Activated CD4-positive, alpha-beta memory T cell treated with anti-CD3 and anti-CD28 coated beads, Interleukin-2, amount 10 ng/mL, durations not matched to agents 7 days and 5 days (primary cell): ENCODE measurements at places on chromosomes 4 and X.

GRCh38 chr4:139686130-139686529, 20.5 kb downstream of the MGST2 start:
- DNase-seq, result no peak
- H3K4me3 ChIP-seq, result no peak overlapping the region
- peaks cover 20% of the 10 kb centered on the region for H3K4me1 ChIP-seq
- H3K27me3 ChIP-seq, result no peaks in the 10 kb centered on the region
- H3K27ac ChIP-seq, result no peak overlapping the region

- no peak overlapping the region for H3K4me3 ChIP-seq
- no peak for DNase-seq
- no peaks in the 10 kb centered on the region for H3K36me3 ChIP-seq
- H3K4me1 ChIP-seq, result no peaks in the 10 kb centered on the region
- H3K27ac ChIP-seq, result no peak overlapping the region
Observed at GRCh38 chr4:73772363-73772762, 32.0 kb downstream of the CXCL8 start.

DNA sequence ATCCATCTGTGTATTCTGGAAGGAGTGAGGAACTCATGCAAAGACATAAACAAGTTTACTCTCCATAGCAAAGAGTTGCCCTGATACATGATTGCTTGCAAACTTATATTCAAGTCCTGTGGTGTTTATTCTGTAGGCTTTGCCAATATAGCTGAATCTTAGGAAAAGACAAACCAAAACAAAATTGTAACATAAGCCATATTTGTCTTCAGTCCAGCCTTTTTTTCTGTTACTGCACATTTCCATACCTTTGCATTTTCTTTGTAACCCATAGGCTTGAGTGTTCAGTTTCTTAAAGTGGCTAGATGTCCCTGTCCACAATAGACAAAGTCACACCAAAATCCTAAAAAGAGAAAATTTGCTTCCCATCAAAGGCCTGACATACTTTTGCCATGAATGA, 120.4 kb downstream of the PPARGC1A start:
- no peak overlapping the region for H3K27ac ChIP-seq
- no peak overlapping the region for H3K4me3 ChIP-seq
- DNase-seq, result no peak
- no peaks in the 10 kb centered on the region for H3K36me3 ChIP-seq
- H3K4me1 ChIP-seq, result no peaks in the 10 kb centered on the region

GRCh38 chr4:53422367-53422766, 44.9 kb downstream of the FIP1L1 start:
- peaks cover 4% of the 10 kb centered on the region for H3K4me1 ChIP-seq
- H3K27ac ChIP-seq, result no peak overlapping the region
- no peaks in the 10 kb centered on the region for H3K27me3 ChIP-seq
- DNase-seq, result no peak
- no peak overlapping the region for H3K4me3 ChIP-seq
- H3K36me3 ChIP-seq, result peaks cover 21% of the 10 kb centered on the region

- no peaks in the 10 kb centered on the region for H3K4me1 ChIP-seq
- DNase-seq, result no peak
- no peak overlapping the region for H3K4me3 ChIP-seq
Observed at GRCh38 chr4:129822701-129823100, 726.7 kb downstream of the C4orf33 start.

DNA sequence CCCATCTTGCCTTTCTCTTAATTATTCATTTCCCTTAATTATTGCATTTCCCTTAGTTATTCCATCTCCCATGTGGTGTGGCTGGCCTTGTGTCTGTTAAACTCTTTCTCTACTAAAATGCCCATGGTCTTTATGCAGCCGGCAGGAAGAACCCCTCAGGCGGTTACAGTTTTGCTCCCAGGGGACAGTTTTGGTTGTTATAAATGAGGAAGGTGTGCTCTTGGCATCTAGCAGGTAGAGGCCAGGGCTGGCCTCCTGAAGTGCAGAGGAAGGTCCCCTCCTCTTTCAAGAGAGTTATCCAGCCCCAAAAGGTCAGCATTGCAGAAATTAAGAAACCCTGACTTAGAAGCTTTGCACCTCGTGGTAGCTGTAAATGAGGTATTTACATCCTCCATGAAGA, 18.0 kb downstream of the TBL1X start:
- DNase-seq, result no peak
- peaks cover 37% of the 10 kb centered on the region for H3K36me3 ChIP-seq
- no peaks in the 10 kb centered on the region for H3K4me1 ChIP-seq
- no peaks in the 10 kb centered on the region for H3K27me3 ChIP-seq

DNA sequence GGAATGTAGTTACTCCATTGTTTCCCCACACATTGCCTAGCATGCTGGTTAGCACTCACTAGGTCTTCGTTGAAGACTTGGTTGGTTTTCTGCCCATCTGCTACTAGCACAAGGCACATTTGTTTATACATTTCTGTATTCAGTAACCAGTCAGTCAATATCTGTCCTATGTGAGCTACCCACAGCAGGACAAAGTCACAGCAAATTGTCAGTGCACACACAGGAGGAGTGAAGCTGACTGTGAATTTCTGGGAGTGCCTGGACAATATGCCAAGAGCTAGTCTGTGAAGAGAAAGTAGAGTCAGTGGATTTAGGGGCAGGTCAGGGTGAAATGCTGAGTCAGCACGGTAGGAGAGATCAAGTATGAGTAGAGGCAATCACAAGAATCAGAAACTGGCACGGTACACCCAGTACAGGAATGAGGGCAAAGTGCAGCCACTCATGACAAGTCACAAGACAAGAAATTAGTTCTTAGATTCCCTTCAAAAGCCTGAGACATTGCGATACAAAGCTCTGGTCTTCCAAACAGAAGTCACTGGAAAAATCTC, 1049.8 kb upstream of the POU3F4 start:
- H3K4me1 ChIP-seq, result no peaks in the 10 kb centered on the region
- H3K36me3 ChIP-seq, result no peaks in the 10 kb centered on the region
- H3K27me3 ChIP-seq, result no peaks in the 10 kb centered on the region
- DNase-seq, result no peak

- peak overlapping the region; percentile 80 for H3K4me3 ChIP-seq
- H3K27me3 ChIP-seq, result peaks cover 22% of the 10 kb centered on the region
- H3K27ac ChIP-seq, result no peak overlapping the region
- DNase-seq, result peak; percentile 27
Observed at GRCh38 chrX:74924449-74925224, 615 bp downstream of the NEXMIF start.

- H3K27me3 ChIP-seq, result no peaks in the 10 kb centered on the region
- H3K4me3 ChIP-seq, result no peak overlapping the region
Observed at GRCh38 chrX:39473812-39474211, 623.9 kb downstream of the BCOR start.

GRCh38 chrX:103839404-103839803, 7.3 kb upstream of the RAB9B start:
- DNase-seq, result no peak
- peaks cover 7% of the 10 kb centered on the region for H3K27me3 ChIP-seq
- no peak overlapping the region for H3K4me3 ChIP-seq
- no peaks in the 10 kb centered on the region for H3K36me3 ChIP-seq
- peaks cover 3% of the 10 kb centered on the region for H3K4me1 ChIP-seq
- no peak overlapping the region for H3K27ac ChIP-seq

DNA sequence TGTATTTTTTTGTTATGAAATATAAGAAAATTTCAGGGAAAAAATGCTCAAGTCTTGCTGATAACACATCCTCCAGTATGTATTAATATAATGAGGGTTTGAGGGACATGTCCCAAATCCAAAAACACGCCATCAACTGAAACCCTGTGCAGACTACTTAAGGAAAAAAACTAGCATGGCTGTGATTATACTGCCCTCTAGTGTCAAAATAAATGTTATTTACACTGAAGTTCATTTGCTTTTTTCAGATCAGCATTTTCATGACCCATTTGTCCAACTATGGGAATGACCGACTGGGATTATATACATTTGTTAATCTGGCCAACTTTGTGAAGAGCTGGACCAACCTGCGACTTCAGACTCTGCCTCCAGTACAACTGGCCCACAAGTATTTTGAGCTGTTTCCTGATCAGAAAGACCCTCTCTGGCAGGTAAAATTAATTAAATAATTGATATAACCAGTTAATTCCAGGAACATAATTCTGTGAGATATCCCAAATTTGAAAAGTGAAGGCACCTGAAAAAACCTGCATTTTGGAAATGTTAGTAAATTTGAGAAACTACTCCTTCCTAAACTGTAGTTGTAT, 128.5 kb downstream of the PRSS12 start:
- no peak overlapping the region for H3K27ac ChIP-seq
- H3K4me3 ChIP-seq, result no peak overlapping the region
- no peaks in the 10 kb centered on the region for H3K4me1 ChIP-seq
- H3K36me3 ChIP-seq, result no peaks in the 10 kb centered on the region
- DNase-seq, result no peak

- peak overlapping the region; percentile 58 for H3K27ac ChIP-seq
- no peaks in the 10 kb centered on the region for H3K27me3 ChIP-seq
- no peak for DNase-seq
- H3K4me3 ChIP-seq, result peak overlapping the region; percentile 73
Observed at GRCh38 chrX:15853586-15854079, 980 bp downstream of the AP1S2 start.

DNA sequence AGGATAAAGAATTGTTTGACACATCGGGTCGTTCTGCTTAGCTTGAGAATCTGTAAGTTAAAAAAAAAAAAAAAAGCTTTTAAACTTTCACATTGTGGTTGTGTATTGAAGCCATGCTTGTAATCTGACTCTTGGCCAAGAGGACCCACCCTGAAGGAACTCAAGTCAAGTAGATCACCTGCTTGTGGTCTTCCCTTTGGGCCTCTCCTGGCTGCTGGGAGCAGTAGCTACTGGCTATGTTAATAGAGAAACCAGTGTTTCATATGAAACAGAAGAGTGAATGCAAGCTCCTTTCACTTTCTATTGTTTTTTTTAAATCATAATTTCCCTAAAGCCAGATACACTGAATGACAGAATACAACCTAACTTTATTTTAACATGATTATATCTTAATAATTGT, 402.4 kb upstream of the NDST4 start:
- H3K27ac ChIP-seq, result no peak overlapping the region
- H3K27me3 ChIP-seq, result no peaks in the 10 kb centered on the region
- H3K4me1 ChIP-seq, result no peaks in the 10 kb centered on the region
- no peak for DNase-seq
- H3K4me3 ChIP-seq, result no peak overlapping the region
- H3K36me3 ChIP-seq, result no peaks in the 10 kb centered on the region

- H3K36me3 ChIP-seq, result peaks cover 23% of the 10 kb centered on the region
- H3K27me3 ChIP-seq, result peaks cover 2% of the 10 kb centered on the region
- no peak overlapping the region for H3K4me3 ChIP-seq
- no peak overlapping the region for H3K27ac ChIP-seq
- no peak for DNase-seq
Observed at GRCh38 chr4:102758241-102759160, 2.3 kb downstream of the MANBA start.

- H3K27me3 ChIP-seq, result no peaks in the 10 kb centered on the region
- no peaks in the 10 kb centered on the region for H3K36me3 ChIP-seq
- no peak overlapping the region for H3K4me3 ChIP-seq
- DNase-seq, result no peak
- no peak overlapping the region for H3K27ac ChIP-seq
- H3K4me1 ChIP-seq, result no peaks in the 10 kb centered on the region
Observed at GRCh38 chrX:127578395-127578794, 473.8 kb downstream of the ACTRT1 start.

DNA sequence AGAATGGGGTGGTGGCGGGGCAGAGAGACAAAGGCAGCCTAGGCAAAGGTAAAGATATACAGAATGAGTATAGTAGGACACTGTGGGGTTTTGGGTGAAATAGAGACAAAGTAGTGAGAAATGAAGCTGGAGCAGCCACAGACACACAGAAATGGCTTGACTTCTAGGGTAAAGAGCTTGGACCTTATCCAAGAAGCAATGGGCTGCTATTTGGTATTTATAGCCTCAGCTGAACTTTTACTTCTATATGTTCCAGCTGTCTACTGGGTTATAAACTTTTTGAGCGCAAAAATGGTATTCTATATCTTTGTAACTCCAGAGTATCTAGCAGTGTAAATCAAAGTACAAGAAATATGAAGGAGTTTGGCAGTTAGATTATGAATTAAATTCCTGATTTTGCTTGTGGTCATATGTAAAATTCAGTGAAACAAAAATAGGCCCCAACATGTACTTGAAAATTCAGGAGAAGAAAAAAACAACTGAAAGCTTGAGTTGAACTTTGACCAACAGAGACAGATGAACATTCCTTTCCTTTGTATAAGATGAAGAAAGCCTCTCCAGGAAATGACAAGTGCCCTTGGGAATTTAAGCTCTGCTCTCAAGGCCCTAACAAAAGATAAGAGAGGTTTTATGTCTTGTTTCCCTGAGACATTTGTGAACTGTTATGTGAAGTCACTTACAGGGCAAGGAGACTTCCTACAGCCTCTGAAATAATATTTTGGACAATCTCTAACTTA, 354.1 kb downstream of the CHIC1 start:
- no peak overlapping the region for H3K27ac ChIP-seq
- no peaks in the 10 kb centered on the region for H3K4me1 ChIP-seq
- DNase-seq, result no peak
- H3K36me3 ChIP-seq, result no peaks in the 10 kb centered on the region

DNA sequence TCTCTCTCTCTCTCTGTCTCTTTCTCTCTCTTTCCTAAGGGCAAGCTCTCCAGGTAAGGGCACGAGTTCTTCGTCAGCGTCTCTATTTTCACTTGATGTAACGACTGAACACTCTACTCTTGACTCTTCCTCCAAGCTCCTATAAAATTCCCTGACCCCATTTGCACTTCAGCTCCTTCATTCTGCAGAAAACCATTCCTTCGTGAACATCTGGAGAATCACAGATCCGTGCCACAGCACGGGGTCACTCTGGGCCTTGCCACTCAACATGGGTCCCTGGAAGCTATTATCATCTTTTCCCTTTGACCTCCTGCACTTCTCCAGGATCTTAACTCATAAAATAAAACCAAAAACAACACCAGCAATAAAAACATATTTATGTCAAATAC, 112.0 kb upstream of the LNX1 start:
- H3K4me1 ChIP-seq, result no peaks in the 10 kb centered on the region
- H3K27me3 ChIP-seq, result peaks cover 2% of the 10 kb centered on the region
- H3K27ac ChIP-seq, result no peak overlapping the region
- H3K36me3 ChIP-seq, result no peaks in the 10 kb centered on the region
- no peak for DNase-seq

DNA sequence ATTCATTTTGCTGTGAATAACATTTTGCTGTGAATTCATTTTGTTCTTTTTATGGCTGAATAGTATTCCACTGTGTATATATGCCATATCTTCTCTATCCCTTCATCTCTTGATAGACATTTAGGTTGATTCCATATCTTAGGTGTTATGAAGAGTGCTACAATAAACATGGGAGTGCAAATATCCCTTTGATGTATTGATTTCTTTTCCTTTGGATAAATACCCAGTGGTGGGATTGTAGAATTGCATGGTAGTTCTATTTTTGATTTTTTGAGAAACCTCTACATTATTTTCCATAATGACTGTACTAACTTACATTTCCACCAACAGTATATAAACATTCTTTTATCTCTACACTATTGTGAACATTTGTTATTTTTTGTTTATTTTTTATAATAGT, 555.9 kb downstream of the PDHA2 start:
- no peaks in the 10 kb centered on the region for H3K27me3 ChIP-seq
- no peaks in the 10 kb centered on the region for H3K36me3 ChIP-seq
- H3K4me1 ChIP-seq, result no peaks in the 10 kb centered on the region

- H3K27ac ChIP-seq, result no peak overlapping the region
- no peak for DNase-seq
- peak overlapping the region; percentile 44 for H3K4me3 ChIP-seq
- peaks cover 48% of the 10 kb centered on the region for H3K27me3 ChIP-seq
Observed at GRCh38 chr4:41213625-41214135, 662 bp downstream of the APBB2 start.
